ENCODE measurements at places on chromosomes 7 and 10.

GRCh38 chr10:21512573-21513404, 12.7 kb downstream of the SKIDA1 start:
- no peak for DNase-seq

DNA sequence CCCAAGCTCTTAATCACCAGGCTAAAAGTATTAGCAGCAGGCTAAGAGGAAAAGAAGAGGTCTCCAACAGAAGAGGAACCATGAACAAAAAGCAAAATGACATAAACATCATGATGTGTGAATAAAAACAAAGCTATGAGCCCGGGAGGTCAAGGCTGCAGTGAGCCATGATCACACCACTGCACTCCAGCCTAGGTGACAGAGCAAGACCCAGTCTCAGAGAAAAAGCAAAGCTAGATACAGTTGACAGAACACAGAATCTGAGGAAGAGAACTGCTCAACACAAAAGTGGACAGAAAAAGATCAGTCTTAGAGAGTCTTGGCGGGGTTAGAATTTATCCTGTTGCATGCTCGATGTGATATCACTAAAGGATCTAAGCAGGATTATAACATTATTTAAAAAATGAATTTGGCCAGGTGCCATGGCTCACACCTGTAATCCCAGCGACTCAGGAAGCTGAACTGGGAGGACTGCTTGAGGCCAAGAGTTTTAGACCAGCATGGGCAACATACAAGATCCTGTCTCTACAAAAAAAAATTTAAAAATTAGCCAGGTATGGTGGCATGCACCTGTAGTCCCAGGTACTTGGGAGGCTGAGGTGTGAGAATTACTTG, 37.5 kb downstream of the NT5C2 start:
- no peak for DNase-seq

DNA sequence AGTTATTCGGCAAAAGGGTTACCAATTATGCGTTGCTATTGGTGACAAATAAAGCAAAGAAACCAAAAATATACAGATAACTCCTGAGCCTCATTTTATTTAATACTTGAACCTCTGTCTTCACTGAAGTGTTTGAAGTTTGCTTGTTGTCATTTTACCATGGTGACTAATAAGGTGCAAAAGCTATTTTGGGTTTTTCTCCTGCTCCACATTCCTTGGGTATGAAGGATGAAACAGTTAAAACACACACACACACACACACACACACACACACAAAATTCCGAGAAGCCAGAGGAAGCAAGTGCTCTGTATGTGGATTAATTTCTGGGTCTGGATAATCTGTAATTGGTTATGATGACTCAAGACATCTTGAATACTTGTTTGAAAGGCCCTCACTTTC, 246.5 kb downstream of the COBL start:
- no peak for DNase-seq

DNA sequence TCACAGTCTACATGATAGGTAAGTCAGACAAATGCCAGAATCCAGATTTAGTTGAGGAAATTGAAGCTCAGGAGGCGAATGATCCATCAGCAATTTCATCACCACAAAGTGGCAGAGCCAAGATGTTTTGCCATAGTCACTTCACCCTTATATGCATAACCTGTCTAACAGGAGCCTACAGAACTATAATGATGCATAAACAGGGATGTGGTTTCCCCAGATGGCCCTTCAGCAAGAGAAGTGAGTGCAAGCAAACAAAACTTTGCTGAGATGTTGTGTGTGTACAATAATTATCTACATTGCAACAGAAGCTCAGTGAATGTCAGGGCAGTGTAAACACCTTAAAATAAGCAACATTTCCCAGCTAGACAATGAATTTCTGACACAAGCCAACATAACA, 28.6 kb downstream of the PON3 start:
- no peak for DNase-seq

DNA sequence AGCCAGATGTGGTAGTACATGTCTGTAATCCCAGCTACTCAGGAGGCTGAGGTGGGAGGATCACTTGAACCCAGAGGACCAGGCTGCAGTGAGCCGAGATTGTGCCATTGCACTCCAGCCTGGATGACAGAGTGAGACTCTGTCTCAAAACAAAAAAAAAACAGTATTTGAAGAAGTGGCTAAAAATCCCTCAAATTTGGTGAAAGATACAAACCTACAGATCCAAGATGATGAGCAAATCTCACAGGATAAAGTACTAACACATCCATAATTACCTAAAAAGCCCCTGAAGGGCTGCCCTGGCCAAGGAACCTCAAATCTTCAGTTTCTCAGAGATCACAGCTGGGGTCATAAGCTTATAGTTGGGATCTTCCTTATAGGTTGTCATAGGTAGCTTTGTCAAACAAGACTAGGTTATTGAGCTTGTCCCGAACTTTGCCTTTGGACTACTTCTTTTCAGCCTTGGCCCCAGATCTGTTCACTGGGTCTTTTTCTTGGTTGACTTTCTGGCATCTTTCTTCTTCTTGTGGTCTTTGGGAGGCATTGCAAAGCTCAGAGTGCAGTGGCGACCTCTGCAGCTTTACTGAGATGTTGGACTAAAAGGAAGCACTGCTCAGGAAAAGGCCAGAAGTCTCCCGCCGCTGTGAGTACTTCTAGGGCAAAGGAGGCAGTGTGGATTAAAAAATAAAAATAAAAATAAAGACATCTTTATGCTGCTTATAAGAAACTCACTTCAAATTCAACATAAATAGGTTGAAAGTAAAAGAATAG, 28.6 kb upstream of the SAR1A start:
- DNase-seq: no peak

GRCh38 chr7:106609416-106609815, 51.5 kb downstream of the CCDC71L start:
- no peak for DNase-seq

DNA sequence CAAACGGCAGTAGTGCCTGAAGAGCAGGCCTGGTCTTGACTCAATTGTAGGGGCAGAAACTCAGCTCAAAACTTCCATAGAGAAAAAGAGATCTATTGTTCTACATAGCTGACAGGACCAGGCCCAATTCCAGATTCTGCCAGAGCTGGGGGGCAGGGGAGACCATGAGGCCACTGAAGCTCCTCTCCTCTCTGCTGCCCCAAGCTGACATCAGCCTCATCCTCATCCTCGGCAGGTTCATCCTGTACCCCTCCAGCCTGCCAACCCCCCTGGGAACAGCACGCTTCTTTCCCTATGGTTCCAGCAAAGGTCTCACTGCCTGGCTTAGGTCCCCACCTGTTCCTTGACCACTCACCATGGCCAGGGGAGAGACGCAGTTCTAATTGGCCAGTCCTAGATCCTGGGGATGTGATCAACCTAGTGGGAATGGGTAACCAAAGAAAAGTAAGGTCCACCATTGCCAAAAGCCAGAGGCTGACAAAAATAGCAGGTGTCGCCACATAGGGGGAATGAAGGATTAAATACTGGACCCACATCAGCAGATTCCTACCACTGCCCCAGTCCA, 42.9 kb downstream of the CCDC3 start:
- no peak for DNase-seq

All from NCI-H2171 (cell line).